Activated CD4-positive, alpha-beta T cell treated with anti-CD3 and anti-CD28 coated beads, Interleukin-10, Interleukin-2, amounts not matched to agents 100 ng/mL and 50 ng/mL, durations not matched to agents 16 hours and 8 hours (primary cell): ENCODE measurements at places on chromosomes 5 and 9.
A peak's percentile ranks its signal among the peaks of the same experiment; 100 is the strongest.

DNA sequence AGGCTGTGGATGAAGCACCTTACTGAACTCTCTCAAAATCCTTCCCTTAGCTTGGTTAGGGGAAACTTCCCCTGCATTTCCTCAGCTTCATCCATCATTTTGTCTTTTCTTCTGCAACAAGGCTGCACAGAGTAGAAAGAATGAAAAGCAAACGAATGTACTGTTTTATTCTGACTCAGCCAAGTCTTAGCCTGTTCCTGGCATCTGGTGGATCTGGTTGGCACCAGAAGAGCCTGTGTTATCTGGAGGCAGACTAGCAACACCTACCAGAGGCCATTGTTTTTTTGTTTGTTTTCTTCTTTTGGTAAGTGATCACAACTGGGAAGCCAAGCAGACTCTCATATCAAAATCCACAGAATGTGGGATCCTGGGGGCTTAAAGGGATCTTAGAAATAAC, 200.7 kb downstream of the FANCC start:
- DNase-seq = no peak

DNA sequence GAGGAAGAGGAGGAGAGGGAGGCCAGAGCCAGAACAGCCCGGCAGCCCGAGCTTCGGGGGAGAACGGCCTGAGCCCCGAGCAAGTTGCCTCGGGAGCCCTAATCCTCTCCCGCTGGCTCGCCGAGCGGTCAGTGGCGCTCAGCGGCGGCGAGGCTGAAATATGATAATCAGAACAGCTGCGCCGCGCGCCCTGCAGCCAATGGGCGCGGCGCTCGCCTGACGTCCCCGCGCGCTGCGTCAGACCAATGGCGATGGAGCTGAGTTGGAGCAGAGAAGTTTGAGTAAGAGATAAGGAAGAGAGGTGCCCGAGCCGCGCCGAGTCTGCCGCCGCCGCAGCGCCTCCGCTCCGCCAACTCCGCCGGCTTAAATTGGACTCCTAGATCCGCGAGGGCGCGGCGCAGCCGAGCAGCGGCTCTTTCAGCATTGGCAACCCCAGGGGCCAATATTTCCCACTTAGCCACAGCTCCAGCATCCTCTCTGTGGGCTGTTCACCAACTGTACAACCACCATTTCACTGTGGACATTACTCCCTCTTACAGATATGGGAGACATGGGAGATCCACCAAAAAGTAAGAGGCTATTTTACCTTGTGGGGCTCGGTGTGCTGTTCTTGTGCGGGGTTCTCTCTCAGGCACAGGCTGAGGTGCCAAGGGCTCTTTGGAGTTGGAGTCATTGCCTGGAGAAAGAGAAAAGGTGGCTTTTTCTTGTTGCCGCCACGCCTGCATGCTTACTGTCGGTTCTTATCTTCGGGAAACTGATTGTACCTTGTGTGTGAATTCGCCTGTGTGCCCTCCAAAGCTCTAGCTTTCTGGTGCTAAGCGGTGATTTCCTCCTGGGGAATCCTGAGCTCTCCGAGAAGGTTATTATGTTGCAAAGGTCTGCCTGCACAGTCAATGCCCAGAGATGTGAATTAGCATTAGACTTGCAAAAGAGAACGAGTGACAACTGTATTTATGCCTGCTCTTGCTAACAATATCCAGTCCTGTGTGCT, at the start of gene ISL1:
ISL1 (plus strand) TSS at position 318 of the 991 bp plus-strand sequence; CDS start at position 542, 224 bp downstream.
- peak; percentile 49 for DNase-seq

DNA sequence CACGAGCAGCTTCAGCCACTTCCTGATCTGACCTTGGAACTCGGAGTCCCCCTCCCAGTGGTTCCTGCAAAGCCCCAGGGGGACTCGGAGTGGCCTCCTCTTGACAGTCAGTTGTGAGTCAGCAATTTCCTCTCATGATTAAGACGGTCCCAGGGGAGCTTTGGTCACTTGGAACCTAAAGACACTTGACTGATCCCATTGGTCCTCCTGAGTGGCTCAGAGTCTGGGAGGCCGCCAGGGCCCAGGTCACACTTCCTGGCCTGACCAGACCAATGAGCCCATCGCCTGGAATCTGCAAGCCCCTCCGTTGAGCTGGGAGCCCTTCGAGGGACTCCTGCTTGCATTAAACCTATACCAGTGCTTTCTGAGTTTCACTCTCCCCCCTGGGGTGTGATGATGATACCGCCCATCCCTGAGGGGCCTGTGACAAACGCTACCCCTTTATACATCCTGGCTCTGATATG, 29.1 kb downstream of the TSPAN17 start:
- DNase-seq = no peak

DNA sequence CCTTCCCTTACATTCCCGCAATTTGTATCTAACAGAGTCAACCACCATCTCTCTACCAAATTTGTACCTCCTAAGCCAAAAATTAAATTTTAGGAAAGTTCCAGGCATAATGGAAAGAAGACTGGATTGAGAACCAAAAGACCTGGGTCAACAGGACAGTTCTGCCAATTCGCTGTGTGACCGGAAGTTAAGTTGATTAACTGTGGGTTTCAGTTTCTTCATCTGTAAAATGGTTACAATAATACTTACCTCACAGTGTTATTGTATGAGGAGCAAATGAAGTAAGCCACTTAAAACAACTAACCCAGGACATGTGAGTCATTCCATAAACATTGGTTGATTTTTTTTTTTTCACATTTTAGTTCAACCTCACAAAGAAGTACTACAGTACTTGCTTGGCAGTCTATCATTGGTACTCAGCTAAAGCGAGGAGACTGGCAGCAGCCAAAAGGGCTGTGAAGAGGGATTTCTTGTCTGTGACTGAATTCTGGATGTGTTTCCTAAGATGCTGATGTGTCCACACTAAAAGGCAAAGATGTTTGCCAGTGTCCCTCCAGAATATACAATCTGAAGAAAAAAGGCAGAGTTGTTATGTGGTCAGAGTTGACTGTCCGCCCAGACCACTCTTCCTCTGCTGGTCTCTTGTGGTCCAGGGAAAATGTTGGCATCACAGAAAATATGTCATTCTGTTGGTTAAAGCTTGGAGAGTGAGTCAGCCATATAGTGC, 198.6 kb downstream of the TLE1 start:
- DNase-seq = no peak

GRCh38 chr5:141779503-141779973, 97.5 kb upstream of the ARAP3 start:
- no peak for DNase-seq

DNA sequence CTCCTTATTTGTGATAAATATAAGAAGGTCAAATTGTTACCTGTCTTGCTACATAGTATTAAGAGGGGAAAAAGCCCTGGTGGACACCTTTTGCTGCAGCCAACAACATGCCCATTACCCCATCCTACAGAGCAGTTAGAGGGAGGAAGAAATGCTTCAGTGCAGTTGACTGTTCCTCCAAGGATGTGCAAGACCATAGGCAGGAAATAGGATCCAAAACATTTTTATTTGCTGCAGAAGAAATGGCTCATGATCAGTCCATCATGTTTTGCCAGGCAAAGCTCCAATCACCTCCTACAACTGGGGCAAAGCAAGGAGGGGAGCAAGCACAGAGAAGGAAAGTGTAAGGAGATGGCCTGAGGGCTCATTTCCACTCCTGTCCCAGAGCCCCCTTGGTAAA, 399.1 kb upstream of the PIK3R1 start:
- DNase-seq = no peak

DNA sequence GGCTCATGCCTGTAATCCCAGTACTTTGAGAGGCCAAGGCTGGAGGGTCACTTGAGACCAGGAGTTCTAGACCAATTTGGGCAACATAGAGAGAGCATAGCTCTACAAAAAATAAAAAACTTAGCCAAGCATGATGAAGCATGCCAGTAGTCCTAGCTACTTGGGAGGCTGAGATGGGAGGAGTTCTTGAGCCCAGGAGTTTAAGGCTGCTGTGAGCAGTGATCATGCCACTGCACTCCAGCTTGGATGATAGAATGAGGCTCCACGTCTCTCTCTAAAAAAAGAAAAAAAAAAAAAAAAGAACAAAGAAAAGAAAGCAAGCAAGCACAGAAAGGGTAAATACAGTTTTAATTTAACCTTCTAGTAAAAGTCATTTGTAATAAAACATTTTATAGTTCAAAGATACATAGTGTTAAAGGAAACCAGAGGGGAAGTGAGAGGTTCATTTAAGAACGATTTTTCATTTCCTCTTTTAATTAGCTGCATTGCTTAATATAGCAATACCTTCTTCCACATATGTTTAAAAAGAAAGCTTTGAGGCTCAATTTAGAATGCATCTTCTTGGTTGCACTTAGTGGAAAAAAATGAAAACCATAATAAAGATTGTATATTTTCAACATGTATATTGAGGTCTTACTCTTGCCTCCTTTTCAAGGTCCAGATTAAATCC, 14.9 kb downstream of the GAPT start:
- no peak for DNase-seq
